CD4-positive, alpha-beta T cell treated with Interferon alpha-2 for 1 hour (primary cell): ENCODE measurements at places on chromosomes 11 and 22.

DNA sequence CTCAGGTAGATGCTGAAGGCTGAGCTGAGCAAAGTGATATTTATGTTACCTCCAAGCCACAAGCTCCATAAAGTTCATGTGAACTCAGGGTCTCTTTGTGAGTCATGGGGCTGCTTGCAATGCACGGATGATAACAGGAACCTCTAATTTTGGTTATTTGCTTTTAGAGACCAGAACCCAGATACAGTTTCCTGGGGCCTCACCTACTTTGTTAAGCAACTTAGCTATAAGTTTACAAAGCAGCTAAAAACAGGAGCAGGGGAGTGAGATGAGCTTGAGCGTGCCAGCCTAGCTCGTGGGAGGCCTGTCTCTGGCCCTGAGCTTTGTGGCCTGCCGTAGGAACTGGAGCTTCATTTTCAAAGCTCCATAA, 29.2 kb downstream of the SREBF2 start:
- DNase-seq = peak; percentile 48

DNA sequence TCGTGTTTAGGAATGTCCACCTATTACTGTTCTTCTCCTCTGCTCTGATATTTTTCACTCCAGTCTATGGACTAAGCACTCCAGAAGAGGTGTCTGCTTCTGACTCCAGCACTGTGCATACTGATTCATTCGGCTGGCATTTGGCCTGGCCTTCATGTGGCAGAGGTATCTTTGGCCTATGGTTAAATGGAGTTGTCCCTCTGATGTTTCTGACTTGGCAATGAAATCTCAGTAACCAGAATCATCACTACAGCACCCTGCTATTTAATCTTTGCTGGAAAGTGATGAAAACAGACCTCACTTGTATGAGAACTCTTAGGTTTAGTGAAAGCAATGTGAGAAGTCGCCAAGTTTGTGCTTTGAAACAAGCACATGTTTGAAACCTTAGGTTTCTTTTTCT, 155.2 kb downstream of the MAML2 start:
- DNase-seq = no peak

DNA sequence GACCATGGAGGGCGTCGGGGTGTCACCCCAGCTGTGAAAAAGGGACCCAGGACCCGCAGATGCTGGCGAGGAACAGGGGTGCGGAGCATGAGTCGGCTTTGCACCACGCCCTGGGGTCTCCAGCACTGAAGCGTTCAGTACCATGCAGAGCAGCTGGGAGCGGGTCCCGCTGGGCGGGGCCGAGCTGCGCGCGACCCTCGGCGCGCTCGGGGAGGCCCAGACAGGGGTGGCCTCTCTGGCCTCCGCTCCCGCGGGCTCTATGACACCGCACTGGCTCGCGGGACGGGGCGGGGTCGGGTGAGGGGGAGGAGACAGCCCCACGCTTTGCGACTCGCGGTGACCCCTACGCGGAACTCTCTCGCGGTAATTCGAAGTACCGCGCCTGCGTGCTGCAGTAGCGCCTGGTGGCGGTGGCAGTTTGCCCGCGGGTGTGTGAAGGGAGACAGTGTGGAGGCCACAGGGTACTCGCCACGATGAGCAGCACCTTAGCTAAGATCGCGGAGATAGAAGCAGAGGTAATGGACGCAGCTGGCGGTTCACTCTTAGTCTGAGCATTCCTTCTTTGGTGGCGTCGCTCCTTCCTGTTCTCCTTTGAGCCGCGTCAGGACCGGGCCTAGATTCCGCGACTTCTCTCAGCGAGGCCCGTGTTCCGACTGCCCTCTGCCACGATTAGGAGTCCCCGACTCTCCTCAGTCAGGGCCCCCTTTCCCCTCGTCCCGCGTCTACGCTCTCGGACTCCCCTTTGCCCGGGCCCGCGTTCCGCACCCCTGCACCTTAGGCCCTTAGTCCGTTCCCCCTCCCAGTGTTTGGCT, at the start of gene DRG1:
Gene DRG1 (plus strand): TSS at position 394 of the 812 bp plus-strand sequence. CDS start 80 bp downstream, at position 474.
- DNase-seq = peak; percentile 95

DNA sequence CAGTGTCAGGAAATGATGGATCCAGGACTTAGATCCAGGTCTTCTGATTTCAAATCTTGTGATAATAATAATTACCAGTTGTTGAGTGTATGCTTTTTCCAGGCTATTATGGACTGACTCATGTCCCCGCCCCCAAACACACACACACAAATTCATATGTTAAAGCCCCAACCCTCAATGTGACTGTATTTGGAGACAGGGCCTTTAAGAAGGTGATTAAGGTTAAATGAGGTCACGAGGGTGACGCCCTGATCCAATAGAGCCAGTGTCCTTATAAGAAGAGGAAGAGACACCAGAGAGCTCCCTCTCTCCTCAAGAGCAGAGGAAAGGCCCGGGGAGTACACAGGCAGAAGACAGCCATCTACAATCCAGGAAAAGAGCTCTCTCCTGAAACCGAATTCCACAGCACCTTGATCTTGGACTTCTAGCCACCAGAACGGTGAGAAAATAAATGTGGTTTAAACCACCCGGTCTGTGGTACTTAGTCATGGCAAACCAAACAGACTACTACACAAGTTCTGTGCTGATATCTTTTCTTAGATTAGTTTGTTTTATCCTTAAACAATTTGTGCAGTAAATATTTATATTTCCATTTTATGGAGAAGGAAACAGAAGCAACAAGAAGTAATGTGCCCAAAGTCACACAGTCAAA, 8.2 kb downstream of the TMPRSS5 start:
- no peak for DNase-seq

GRCh38 chr22:43110927-43111623, 525 bp downstream of the BIK start:
- DNase-seq = peak; percentile 41

DNA sequence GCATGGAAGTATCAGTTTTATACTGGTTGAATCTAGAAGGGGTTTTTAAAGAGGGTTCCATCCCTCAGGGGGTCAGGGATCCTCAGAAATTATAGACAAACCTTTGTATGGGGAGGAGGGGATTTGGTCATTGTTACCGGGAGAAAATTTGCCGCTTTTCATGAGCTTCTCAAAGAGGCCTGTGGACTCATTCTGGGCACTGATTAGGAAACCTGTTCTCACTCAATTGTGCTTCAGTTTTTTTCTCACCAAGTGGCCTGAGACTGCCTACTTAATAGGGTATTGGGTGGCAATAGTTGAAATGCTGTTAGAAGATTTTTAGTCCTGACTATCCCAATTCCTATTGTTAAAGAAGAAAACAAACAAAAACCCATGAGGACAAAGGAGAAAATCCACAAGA, 14.0 kb downstream of the MPEG1 start:
- DNase-seq = no peak

GRCh38 chr11:30326114-30326778, 3.3 kb downstream of the ARL14EP start:
- peak; percentile 11 for DNase-seq

DNA sequence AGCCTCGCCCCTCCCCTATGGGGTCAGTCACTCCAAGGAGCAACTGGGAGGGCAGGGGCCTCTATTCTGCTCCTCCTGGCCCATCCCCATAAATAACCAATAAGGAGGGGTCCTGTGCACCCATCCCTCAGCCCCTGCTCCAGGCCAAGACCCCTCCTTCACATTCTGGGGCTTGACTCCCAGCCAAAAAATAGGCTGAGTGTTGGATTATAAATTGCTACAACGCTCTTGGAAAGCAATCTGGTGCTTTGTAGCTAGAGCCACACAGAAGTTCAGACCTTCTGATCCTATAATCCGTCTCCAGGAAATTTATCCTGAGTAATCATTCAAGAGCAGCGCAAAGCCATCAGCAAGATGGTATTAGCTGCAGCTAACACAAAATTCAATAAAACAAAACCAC, 42.5 kb downstream of the ABCC8 start:
- DNase-seq = no peak

DNA sequence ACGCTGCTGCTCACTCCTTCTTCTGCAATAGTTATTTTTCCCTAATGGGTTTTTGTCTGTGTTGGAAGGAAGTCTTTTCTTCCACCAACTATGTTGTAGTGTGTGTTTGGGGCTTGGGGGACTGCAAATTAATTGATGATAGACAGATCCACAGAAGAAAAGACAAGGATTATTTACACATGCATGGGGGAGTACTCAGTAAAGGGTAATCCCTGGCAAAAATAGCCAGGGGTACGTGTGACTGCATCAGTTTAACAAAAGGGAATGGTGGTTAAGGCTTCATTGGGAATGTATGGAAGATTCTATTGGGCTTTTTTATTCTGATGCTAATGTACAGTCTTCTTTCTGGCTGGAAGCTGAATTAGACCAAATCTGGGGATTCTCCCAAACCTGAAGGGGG, 20.2 kb upstream of the FEZ1 start:
- DNase-seq = no peak

DNA sequence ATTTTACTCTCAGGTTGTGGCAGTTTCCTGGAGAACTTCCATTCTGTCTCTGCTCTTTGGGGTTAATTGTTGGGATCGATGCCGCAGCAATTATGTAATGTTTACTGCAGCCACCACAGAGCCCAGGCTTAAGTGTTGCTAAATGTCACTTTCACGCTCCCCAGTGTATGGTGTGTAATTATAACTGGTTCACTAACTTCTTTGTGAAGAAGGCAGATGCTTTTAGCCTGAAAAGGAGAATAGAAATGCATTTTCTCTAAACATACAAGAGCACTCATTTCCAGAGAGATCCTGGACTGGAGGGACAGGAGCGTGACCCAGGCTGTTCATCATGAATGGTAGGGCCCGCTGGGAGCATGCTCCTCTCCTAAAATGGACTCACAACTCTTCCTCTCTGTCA, 132.2 kb upstream of the PLET1 start:
- no peak for DNase-seq

- DNase-seq = no peak
These were observed 74.0 kb downstream of the RCN1 start for GRCh38 chr11:32164836-32165235.

- DNase-seq = peak; percentile 4
These were observed 92.8 kb upstream of the OR9G4 start for GRCh38 chr11:56841210-56841810.

GRCh38 chr11:11748706-11749365, 92.9 kb upstream of the USP47 start:
- no peak for DNase-seq

GRCh38 chr11:59247531-59248227, 35.0 kb upstream of the MPEG1 start:
- DNase-seq = peak; percentile 19

DNA sequence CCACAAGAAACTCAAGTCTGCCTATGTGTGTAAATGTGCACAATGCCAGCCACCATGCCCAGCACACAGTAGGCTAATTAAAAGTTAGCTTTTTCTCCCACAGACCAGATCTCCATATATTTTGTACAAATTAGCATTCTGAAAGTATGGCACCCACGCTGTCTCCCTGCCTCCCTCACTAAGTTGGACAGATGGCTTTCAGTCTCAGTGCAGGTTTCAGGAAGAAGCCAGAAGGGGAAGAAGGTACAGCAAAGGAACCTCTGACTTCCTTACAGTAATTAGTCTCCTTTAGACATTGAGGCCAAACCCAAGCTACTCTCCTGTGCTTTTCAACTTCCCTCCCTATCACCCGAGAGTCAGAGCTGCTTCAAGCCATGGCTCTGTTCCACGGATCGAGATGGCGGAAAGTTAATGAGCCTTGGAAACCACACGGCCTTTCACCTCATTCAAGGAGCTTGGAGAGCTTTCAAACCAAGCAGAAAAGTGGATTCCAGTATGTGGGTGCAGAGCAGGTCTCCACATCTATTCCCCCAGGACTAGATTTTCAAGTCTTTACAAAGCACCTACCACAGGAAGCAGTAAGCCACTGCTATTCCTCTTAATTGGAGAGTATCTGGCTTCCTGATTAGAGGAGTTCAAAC, 221.1 kb upstream of the NARS2 start:
- no peak for DNase-seq

DNA sequence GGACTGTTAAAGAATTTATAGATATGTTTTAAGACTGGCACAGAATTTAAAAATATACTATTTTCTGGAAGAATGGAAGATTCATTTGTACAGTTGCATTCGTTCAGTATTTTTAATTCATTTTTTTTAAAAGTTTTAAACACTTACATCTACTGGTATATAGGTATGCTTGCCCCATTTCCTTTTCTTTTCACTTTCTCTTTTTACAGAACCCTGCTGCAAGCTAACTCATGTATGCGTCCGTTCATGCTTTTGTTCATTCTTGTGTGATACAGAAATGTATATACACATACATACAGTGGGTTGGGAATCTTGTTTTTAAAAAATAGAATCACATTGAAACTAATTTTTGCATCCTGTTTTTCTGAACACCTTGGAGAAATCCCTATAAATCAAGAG, 31.0 kb downstream of the PACS1 start:
- no peak for DNase-seq

GRCh38 chr22:22380098-22381030, 128.2 kb downstream of the ZNF280B start:
- peak; percentile 54 for DNase-seq

DNA sequence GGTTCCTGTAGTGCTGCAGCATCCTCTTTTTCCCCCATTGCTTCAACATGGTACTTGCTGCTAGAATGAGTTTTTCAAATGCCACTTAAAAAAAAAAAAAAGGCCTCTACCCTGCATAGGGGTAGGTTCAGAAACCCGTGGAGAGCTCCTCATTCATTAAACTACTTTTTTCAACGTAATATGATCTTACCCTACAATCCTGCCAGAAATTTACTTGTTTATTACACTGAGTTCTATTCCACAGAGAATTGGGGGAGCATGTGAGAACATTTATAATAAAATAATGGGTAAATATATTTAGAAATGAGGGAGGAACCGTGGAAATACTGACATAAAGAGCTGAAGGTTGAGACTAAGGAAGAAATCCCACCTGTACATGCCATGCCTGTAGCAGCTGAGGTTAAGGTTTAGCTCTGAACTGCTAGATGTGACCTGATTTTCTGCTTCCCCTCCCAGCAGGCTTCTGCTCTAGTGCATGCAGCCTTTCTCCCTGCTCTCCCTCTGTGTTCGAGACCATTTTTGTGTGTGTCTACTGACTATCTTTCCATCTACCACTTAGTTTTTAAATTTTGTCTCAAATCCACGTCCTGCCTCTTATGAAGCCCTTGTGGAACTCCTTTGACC, 225.7 kb downstream of the DDX10 start:
- no peak for DNase-seq

DNA sequence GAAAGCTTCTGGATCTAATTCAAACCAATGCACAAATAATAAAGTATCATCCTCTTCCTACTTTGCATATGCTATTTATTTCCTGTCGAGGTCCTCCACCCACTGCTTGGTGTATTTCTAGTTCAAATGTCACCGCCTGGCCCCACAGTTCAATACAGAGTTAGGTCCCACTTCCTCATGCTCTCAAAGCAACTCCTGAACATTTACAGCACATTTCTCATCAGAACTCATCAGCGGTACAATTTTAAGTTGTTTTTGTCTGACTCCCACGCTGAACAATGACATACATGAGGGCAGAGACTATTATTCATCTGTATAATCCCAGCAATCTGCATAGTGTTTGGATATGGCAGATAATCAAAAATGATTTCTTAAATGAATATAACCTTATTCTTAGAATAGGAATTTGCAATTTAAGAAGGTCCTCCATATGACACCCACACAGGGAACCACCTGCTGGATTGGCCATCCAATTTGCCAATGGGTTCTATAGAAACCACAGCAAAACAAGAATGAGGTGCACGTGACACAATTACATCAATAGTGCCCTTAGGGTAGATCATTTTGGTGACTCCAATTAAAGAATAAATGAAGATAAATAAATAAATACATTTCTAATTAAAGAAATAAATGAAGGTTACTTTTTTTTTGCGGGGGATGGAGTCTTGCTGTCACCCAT, 54.2 kb downstream of the SLC25A17 start:
- peak; percentile 15 for DNase-seq
